Activated T-helper 1 cell treated with anti-CD3 and anti-CD28 coated beads, Interleukin-2, amount 50 U/mL, for 16 hours (primary cell): ENCODE measurements at places on chromosomes 13 and 19.

- no peak for DNase-seq
Measured at GRCh38 chr13:44331912-44332851, 41.4 kb upstream of the SERP2 start.

GRCh38 chr13:45565331-45565730 is 50.2 kb downstream of the ERICH6B start:
- no peak for DNase-seq

DNA sequence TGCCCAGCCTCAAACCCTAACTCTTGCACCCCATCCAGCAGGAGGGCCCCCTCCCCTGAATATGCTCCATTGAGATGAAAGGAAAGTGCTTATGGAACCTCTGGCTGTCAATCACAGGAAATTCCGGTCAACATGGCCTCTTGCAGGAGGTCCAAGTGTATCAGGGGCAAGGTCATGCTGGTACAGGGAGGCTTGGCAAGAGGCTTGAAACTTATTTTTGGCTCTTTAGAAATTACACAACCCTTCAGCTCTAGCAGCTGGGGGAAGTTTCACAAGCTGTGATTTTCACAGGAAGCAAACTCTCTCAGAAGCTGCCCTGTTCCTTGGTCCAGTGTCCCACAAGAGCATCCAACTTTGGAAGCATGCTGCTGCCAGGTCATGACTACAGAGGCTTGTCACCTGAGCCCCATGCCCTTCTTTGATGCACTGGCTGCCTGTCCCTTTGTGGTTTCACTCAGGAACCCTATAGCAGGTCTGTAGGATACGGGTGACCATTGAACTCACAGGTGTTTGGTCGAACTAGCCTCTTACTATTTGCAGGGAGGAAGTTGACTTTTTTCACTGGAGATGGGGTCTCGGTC is 8.4 kb downstream of the ASF1B start:
- no peak for DNase-seq

GRCh38 chr13:113904411-113904810 is 40.5 kb upstream of the GAS6 start:
- DNase-seq: no peak

DNA sequence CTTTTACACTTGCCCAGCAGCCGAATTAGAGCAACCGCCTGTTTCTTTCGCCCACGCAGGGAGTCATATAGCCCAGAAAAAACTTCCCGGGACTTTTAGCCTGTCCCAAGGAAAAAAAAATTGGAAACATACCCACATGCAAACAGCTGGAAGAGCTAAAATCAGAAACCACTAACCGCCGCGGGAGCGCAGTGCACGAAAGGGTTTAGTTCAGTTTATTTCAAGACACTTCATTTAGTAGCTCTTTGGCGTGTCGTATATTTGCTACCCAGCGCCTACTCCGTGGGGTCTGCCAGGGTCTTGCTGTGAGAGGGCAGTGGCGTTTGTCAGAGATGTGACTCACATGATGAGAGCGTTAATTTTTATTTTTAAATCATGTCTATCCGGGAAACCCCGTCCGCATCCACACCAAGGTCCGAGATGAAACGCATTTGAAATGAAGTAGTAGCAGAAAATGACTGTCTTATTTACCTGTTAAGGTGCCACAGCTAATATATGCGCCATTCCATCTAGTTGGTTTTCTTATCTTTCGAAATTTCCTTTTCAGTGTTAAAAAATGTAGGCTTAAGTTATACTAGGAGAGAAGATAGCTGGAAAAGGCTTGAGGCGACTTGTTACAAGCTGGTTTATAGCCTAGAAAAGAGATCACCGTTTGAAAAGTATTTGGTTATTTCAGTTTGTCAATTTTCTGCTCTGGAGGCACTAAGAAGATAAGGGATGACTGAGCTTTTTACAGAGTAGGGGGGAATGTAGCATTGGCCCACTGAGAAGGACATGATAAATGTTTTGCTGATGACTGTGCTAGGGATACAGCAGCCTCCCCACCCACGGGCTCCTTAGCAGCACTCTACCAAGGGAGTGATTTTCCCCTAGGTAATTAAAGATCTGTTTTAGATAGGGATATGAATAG is 1.7 kb downstream of the KLF5 start:
- DNase-seq: no peak

DNA sequence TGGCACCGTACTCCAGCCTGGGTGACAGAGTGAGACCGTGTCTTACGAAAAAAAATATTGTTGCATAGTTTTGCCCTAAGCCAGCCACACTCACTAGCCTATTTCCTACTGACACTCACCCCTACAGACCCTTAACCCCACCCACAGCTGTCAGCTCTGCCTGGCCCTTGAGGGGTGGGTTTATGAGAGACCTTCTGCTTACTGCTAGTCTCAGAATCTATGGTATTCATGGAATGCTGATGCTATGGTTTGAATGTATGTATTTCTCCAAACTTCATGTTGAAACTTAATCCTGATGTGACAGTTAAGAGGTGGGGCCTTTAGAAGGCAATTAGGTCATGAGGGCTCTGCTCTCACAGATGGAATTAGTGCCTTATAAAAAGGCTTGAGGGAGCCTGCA is 79.2 kb upstream of the LRCH1 start:
- DNase-seq: no peak

- peak; percentile 40 for DNase-seq
Measured at GRCh38 chr13:76473552-76474134, 412.6 kb downstream of the KCTD12 start.

DNA sequence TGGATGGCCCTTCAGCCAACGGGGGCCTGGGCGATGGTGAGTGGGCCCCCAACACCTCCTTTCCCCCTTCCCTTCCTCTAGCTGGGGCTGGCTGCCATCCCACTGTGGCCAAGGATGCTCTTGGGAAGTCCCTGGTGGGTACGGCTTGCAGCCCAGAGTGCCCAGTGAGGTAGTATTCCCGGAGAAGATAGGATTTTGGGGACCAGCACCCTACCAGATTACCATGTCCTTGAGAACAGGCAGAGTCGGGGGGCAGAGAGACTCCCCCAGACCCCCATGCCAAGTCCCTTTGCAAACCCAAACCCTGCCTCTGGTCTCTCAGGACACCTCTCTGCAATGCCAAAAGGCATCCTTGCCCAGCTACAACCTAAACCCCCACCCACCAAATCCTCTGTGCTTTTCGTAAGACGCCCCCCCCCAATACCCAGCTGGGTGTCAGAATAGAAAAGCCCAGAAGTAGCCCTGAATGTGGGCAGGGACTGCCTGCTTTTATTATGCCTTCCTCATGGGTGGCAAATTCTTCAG is 1.7 kb downstream of the HIF3A start:
- DNase-seq: no peak

DNA sequence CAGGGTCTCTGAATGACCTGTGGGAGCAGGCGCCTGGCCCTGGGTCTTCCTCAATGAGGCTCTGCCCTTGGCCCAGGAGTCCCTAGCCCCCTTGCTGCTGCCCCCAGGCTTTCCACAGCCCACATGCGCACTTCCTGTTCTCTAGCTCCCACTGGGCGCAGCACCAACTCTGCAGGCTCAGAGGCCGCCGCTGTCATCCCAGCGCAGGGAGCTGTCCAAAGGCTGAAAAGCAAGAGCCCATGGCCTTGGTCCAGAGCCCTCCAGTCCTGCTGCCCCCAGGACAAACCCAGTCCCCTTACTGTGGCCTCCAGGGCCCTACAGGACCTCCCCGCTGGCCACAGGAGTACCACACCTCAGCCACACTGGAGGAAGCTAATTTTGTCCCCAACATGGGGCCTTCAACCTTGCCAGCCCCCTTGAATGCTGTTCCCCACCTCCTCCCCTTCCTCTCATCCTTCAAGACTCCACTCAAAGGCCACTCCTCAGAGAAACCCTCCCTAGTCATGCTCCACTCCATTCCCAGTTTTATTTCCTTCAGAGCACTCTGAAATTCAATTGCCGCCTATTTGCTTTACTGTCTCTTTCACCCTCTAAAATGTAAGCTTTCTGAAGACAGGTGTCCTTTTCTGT is 8.0 kb upstream of the POU2F2 start:
- DNase-seq: no peak

DNA sequence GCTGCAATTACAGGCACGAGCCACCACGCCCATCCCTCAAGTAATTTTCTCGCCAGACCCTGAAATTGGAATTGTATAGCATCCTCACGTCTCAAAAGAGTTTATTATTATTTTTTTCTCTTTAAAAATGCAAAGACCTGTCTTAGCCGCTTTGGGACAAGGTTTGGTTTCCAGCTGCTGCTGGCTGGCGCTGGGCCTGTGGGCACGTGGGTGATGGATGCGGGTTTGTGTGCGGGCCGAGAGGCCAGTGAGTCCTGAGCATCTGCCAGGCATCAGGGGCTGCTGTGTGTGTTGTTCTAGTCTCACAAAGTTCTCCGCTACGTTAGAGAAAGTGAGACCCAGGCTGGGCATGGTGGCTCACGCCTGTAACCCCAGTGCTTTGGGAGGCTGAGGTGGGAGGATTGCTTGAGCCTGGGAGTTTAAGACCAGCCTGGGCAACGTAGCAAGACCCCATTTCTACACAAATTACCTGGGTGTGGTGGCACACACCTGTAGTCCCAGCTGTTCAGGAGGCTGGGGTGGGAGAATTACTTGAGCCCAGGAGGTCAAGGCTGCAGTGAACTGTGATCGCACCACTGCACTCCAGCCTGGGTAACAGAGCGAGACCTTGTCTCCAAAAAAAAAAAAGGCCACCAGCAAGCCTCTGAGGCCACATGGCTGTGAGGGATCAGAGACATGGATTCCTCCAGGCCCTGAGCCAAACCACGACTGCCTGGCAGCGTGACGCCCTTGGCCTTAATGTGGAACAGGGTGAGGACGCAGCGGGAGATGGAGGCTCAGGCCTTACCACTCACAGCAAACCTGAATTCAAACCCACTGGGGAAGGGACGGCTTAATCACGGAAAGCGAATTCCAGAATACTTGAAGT is 4.7 kb upstream of the TMPRSS9 start:
- DNase-seq: no peak

GRCh38 chr19:12872941-12873890 is 8.0 kb downstream of the DNASE2 start:
- DNase-seq: peak; percentile 42

GRCh38 chr19:55931936-55932386 is at the start of gene NLRP13:
NLRP13 (minus strand) TSS chr19:55932336; CDS start chr19:55932311, 25 bp downstream.
- DNase-seq: no peak

DNA sequence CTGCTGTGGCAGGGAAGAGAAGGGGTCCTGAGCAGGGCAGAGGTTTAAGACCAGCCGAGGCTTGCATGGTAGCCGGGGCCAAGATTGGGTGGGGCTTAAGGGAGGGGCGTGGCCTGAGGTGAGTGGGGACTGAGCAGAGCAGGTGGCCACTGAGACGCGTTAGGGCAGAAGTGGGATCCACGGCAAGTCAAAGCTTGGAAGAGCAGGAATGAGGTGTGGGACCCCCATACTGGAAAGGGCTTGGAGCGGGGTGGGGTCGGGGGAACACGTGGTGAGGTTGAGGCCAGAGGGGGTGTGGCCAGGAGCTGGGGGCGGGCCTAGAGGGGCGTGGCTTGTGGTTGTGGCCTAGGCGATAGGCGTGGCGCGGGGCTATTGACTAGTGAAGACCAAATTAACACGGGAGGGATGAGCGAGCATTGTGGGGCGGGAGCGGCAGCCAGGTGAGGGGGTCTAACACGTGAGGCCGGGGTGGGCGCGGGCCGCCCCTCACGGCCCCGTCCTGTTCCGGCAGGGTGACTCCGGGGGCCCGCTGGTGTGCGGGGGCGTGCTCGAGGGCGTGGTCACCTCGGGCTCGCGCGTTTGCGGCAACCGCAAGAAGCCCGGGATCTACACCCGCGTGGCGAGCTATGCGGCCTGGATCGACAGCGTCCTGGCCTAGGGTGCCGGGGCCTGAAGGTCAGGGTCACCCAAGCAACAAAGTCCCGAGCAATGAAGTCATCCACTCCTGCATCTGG is 3.3 kb downstream of the CFD start:
- DNase-seq: peak; percentile 68

DNA sequence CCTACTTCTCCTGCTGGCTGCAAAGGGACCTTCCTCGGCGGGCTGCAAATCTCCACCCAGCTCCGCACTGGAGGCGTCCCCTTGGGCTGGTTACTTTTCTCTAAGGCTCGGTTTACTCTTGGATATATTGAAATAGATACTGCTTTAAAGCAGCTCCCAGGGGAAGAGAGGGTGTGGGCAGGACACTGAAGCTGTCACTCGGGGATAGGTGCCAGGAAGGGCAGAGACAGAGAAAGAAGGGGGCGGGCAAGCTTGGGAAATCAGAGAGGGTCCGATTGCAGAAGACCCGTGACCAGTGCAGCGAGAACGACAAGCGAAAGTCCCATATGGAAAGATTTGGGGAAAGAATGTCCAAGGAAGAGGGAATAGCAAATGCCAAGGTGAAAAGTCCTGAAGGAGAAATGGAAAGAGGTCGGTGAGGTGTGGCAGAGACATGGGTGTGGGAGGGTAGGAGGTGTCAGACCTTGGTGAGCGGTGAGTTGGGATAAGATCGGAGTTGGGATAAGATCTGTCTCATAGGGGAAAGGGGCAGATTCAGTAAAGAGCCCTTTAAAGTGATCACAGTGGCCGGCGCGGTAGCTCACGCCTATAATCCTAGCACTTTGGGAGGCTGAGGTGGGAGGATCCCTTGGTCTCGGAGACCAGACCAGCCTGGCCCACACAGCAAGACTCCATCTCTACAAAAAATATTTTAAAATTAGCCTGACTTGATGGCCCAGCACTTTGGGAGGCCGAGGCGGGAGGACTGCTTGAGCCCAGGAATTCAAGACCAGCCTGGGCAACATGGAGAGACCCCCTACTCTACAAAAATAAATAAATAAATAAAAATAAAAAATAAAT is 618 bp downstream of the THSD8 start:
- DNase-seq: no peak

DNA sequence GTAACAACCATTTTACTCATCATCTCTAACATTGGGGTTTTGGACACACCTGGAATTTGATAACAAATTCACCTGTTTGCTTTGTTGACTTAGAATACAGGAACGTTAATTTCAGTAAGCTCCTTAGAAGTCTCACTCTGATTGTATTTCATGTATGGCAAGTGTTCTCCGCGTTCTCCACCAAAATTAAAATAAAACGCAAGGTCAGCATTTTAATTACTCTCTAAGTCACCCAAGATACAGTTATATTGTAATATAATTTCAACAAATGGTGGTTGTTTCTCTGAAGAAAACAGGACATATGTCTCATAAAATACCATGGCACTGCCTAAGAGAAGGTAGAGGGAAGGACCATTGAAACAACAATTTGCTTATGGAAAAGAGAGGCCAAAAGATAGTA is 742.1 kb downstream of the LIG4 start:
- DNase-seq: no peak

GRCh38 chr19:3474614-3475013 is 5.7 kb downstream of the SMIM24 start:
- no peak for DNase-seq

GRCh38 chr13:96898646-96899254 is 95.5 kb downstream of the OXGR1 start:
- no peak for DNase-seq

GRCh38 chr19:23774106-23774505 is 15.4 kb upstream of the ZNF681 start:
- no peak for DNase-seq

GRCh38 chr13:51041126-51041525 is 69.9 kb downstream of the C13orf42 start:
- DNase-seq: no peak
